ENCODE measurements at places on chromosomes 2 and 18.

- no peak for DNase-seq
Measured at GRCh38 chr2:75253526-75253925, 54.2 kb upstream of the TACR1 start.

- DNase-seq, result peak; percentile 62
Measured at GRCh38 chr2:63692002-63692606, 103.3 kb downstream of the MDH1 start.

DNA sequence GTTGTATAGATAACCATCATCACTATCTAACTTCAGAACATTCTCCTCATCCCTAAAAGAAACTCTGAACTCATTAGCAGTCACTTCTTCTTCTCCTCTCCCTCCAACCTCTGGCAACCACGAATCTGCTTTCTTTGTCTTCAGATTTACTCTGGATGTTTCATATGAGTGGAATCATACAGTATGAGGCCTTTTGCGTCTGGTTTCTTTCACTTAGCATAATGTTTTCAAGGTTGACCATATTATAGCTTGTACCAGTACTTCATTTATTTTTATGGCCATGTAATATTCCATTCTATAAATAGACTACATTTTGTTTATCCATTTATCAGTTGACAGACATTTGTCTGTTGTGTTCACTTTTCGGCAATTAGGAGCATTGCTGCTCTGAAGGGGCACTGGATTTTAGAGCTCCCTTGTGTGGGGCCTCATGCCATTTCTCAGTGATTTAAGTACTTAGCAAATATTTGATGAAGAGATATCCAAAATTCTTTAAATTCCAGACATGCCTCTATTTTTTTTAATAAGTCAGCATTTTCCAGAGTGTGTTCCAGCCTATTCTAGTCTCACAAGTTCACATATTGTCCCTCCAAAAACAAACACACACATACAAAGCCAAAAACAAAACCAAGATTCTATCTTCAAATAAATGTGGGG lies 22.5 kb upstream of the MAP3K20 start:
- no peak for DNase-seq

GRCh38 chr2:85709401-85709811 lies 15.2 kb downstream of the GNLY start:
- DNase-seq, result no peak
